ENCODE measurements at places on chromosomes 5 and 9.

- DNase-seq = no peak
Measured at GRCh38 chr5:95069948-95070347, 214.9 kb downstream of the MCTP1 start.

- no peak for DNase-seq
Measured at GRCh38 chr5:133925269-133925668, 43.2 kb downstream of the C5orf15 start.

- DNase-seq = no peak
Measured at GRCh38 chr9:124295159-124295794, 37.5 kb downstream of the NEK6 start.

DNA sequence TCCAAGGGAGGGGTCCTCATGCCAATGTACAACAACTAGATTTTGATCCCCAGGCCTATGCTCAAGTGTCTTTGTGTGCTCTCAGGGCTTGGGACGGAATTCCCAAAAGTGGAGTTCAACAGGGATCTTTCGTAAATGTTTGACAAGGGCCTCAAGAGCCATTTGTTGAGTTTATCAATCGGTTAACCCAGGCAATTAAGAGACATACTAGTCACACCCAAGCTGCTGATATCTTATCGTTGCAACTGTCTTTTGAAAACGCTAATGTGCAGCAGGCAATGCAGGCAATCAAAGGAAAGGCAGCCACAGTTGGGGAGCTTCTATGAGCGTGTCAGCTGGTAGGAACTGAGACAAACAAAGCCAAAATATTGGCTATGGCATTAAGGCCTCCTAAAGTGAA is 161.2 kb downstream of the CPLANE1 start:
- no peak for DNase-seq

GRCh38 chr5:126394211-126394788 is 28.9 kb upstream of the GRAMD2B start:
- no peak for DNase-seq

DNA sequence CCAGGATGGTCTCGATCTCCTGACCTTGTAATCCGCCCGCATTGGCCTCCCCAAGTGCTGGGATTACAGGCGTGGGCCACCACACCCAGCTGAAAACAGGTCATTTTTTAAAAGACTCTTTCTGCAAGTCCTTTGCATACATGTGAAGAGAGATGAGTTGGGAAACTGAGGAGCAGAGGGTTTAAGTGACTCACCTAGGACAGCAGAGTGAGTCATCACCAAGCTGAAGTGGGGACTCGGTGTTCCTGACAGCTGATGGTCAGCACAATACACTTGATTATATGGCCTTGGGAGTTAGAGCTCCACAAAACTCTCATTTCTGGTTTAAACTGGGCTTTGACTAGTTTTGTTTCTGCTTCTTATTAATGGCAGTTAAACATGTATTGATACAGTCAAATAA is 38.1 kb upstream of the SSBP2 start:
- DNase-seq = no peak

GRCh38 chr9:83220730-83221129 is 157.8 kb upstream of the RASEF start:
- DNase-seq = no peak

DNA sequence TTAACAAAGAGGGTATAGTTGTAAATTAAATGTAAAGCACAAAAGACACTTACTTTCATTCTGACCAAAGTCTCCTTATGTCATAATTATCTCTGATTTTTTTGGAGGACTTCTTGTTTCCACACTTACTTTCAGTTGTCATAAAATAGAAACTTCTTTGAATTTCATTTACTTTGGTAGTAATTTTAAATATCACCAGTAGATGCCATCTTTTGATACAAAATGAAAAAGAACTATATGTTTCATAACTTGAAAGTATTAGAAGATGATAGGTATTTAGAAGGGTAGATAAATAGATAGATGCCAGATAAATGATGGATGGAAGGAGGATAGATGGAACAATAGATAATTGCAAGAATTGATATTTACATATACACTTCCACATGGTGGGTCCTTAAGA is 1865.3 kb upstream of the CDH9 start:
- DNase-seq = no peak

- DNase-seq = no peak
Measured at GRCh38 chr9:112838342-112838741, 52.3 kb downstream of the SLC46A2 start.

DNA sequence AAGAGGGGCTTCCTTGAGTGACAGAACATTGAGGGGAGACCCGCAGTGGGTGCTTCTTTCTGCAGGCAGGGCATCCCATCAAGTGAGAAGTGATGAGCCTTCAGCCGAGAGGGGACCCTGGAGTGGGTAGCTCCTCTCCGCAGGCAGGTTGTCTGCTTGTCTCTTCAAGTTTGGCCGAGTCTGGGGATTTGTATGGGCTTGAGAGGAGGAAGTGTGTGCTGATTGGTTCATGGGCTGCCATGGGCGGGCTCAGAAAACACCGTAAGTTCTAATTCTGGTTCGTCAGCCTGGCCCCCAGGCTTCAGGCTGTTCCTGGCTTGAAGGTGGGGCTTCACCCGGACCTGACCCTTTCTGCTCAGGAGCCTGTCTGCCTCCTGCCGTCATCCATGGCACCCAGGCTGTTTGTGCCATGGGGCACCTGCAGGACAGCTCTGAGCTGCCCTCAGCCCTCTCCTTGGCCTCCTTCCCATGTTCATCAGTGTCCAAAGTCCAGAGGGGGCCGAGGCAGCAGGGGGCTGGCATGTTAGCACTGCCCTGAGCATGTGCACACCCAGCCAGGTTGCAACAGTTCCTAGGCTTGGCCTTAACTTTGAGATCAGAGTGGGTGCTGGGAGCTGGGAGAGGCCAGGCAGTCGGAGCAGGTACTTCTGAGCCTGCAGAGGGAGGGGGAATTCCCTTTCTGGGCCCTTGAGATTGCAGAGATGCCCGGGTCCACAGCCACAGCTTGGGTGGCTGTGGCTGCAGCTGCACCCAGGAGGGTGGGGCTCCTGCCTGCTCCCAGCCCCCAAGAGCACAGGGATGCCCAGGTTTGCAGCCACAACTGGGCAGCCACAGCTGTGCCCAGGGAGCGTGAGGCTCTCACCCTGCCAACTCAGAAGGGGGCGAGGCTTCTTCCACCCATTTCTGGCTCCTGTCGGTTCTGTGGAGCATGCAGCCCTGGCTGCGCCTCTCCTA is 13.5 kb upstream of the DHFR start:
- no peak for DNase-seq

- DNase-seq = no peak
Measured at GRCh38 chr5:166746506-166746905, 1544.9 kb upstream of the WWC1 start.

GRCh38 chr5:72121052-72121779 is 13.9 kb downstream of the MAP1B start:
- no peak for DNase-seq

GRCh38 chr5:8634219-8634618 is 765.3 kb downstream of the MTRR start:
- no peak for DNase-seq

DNA sequence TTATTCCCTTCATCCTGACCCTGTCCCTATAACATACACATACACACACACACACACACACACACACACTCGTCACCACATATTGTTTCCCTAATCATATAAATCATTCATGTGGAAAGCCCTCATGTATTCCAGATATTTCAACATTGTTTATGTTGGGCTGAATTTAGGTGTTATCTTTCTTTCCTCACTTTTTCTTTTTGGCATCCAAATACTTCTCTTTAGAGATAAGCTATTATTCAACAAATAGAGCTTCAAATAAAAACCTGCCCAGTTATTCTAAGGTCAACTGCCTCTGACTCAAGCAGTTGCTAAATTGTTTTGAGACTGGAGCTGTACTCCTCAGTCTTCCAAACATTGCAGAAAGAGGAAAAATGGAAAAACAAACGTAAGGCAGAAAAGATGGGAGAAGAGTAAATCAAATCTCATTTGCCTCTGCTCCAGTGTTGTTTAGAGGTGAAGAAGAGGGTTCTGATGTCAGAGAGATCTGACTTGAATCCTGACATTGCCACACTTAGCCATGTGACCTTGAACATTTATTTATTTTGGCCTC is 215.7 kb downstream of the GAS1 start:
- no peak for DNase-seq

GRCh38 chr5:143985832-143986515 is 174.0 kb downstream of the HMHB1 start:
- DNase-seq = no peak

GRCh38 chr9:14186096-14186495 is 127.8 kb downstream of the NFIB start:
- no peak for DNase-seq

GRCh38 chr5:40717281-40717680 is 37.6 kb downstream of the PTGER4 start:
- DNase-seq = no peak

DNA sequence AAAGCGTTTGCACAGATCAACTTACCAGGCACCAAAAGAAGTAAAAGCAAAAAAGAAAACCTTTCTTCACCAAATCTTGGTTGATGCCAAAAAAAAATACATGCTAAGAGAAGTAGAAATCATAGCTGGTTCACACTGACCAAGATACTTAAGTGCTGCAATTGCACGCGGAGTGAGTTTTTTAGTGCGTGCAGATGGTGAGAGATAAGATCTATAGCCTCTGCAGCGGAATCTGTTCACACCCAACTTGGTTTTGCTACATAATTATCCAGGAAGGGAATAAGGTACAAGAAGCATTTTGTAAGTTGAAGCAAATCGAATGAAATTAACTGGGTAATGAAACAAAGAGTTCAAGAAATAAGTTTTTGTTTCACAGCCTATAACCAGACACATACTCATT is 36.4 kb upstream of the CCDC152 start:
- no peak for DNase-seq

DNA sequence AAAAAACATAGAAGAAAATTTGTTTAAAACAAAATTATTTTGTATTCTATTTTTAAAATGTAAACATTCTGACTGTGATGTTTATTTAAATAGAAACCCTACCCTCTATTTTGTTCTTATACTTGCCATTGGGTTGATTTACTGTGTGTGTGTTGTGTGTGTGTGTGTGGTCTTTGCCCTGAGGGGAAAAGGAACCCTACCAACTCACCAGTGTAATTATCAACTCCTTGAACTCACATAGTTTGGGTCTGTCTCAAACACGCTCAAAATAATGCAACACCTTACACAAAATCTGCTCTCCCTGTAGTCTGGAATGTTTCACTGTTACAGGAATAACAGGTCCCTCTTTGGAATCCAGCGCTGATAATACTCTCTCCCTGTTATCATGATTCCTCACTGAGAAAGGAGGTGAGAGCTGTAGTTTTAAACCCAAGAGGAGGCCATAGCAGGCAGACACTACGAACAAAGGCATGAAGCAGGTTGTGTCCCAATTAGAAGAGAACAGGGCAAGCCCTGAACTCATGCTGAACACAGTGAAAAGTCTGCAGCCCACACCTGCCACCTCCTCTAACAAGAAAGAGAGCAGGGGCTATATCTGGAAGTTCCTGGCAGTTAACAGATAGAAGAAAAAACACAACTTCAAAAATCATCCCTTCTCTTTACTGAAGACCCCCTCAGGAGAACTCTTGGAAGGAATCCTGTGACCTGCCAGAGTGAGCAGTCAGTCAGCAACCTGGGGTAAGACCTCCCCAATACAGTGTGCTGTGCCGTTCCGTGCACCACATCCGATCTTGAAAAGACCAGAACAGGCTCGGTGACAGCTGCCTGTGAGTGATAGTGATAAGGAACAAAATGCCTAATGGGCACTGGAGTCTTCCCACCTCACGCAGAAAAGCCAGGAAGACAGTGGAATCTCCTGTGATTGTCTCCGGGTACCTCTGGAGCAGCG is 608.1 kb upstream of the ADAMTS16 start:
- no peak for DNase-seq

- no peak for DNase-seq
Measured at GRCh38 chr9:118366228-118366627, 662.0 kb downstream of the TLR4 start.

DNA sequence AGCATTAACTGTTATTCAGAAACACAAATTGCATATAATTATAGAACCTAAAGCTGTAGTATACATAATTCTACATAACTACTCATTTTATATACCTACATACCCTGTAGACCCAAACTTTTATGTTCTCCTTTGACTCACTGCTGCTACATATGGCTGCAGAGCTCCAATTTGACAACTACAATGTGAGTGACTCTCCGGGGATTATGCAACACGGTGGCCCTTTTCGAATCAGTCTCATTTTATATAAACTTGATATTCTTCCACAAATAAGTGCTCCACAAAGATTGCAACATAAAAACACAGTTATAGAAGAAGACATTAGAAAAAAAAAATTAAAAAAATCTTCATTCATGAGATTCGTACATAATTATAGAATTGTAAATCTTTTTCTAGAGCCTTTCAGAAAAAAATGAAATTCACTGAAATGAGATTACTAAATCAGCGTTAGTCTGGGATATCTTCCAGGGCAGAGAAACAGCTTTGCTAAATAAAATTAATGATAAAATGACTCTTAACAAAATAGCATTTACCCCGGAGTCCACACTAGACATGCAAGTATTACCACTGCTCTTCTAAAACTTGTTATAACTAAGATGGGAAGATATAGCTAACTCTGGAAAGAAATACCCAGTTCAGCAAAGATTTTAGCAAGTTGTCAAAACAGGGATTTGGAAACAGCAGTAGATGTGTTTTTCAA is 52.6 kb downstream of the SRFBP1 start:
- DNase-seq = no peak

DNA sequence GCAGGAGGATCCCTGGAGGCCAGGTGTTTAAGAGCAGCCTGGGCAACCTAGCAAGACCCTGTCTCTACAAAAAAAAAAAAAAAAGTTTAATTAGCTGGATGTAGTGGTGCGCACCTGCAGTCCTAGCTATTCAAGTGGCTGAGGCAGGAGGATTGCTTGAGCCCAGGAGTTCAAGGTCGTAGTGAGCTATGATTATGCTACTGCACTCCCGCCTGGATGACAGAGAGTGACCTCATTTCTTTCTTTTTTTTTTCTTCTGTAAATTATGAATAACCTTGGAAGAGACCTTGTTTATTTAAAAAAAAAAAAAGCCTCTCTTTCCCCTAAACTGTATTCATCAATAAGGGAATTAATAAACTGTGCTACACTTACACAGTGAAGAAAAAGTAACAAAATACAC is 43.6 kb upstream of the SLC30A5 start:
- no peak for DNase-seq

GRCh38 chr5:36561601-36562000 is 44.8 kb upstream of the SLC1A3 start:
- DNase-seq = no peak

- no peak for DNase-seq
Measured at GRCh38 chr5:175842951-175843793, 28.2 kb upstream of the CPLX2 start.

DNA sequence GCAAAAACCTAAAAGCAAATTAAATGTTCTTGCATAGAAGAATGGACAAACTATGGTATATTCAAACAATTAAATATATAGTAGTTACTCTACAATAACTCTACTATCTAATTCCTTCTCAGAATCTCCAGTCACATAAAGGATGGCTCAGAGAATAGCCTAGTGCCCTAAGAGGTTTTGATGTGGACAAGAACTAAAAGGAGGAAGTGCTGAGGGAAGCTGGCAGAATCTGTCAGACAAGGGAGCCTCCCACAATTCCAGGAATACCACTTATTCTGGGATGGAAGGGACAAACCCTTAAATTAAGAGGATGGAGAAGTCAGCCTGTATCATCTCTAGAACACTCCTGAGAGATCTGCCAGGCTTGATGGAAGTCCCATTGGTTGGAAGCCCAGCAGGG is 30.4 kb downstream of the TNFSF8 start:
- no peak for DNase-seq
